ENCODE measurements at places on chromosomes 7 and 10. TPM values are rescaled to one million over a fixed set of nuclear protein-coding genes. Genes with fewer than 3 reads are reported as not detected.

The MAT1A gene
- 0.30 TPM for total RNA-seq

The PON3 gene
- total RNA-seq, result 11.2 TPM

The IKZF1 gene
- total RNA-seq, result 6.5 TPM

The PDE1C gene
- total RNA-seq, result 1.2 TPM

The SFXN2 gene
- total RNA-seq, result 7.1 TPM

The RHOBTB1 gene
- total RNA-seq, result 22.8 TPM

The OR6V1 gene
- not detected for total RNA-seq

The EIF3A gene
- 93.5 TPM for total RNA-seq

The UPK3B gene
- 1.7 TPM for total RNA-seq

The CLDN3 gene
- 0.20 TPM for total RNA-seq

The SPDYE2 gene
- not detected for total RNA-seq

The INMT gene
- 5.9 TPM for total RNA-seq

The ZPBP gene
- total RNA-seq, result not detected

The PTEN gene
- total RNA-seq, result 194 TPM

The HHEX gene
- total RNA-seq, result 3.9 TPM

The TFR2 gene
- total RNA-seq, result 1.4 TPM

The BAIAP2L1 gene
- total RNA-seq, result 7.6 TPM

The TMEM236 gene
- total RNA-seq, result 0.69 TPM

The VWA2 gene
- 19.5 TPM for total RNA-seq

Measured in skin of body (tissue), 3 donors.